ENCODE measurements at places on chromosomes 4 and X.

DNA sequence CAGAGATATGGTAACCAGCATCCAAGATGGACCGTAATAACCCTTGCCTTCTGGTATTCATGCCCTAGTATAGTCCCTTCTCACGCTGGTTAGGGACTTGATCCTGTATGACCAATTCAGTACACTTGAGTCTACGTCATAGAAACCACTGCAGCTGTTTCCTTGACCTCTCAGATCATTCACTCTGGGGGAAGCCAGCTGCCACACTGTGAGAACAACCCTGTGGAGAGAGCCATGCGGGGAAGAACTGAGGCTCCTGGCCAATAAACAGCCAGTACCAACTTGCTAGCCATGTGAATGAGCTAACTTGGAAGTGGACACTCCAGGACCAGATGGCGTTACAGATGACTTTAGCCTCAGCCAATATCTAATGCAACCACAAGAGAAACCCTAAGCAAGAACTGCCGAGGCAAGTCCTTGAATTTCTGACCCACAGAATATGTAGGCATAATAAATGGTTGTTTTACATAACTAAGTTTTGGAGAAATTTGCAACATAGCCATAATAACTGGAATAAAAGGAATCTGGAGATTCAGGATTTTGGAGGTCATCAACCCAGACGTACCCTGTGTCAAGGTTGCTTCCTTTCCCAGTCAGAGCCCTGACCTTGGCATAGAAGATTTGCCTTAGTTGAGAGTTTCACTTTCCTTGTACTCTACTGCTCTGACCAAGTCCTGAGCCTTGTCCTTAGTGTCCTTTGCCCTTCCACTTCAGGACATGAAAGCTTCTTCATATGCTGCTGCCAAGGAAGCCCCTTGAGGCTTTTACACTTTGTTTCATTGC lies 87.3 kb upstream of the ZNF81 start:
- no peak for DNase-seq

- DNase-seq: no peak
Measured at GRCh38 chr4:76571274-76571673, 136.2 kb downstream of the SHROOM3 start.

DNA sequence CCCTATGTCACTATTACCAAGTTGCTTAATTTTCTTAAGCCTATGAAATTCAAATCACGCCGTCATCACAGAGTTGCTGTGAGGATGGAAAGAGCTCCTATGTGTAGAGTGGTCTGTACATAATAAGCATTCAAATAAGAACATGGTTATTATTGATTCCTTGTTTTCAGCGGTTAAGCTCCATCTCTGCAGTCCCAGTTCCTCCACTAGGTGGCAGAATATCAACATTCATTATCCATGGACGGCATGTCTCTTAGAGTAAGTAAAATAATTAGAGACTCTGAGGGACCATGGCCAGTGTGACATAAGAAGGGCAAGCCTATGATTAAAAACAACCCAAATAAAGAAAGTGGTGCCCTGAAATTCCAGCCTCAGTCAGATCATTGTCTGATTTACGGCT lies 132.5 kb upstream of the NHS start:
- peak; percentile 1 for DNase-seq

- DNase-seq: no peak
Measured at GRCh38 chrX:111881715-111882114, 5.7 kb downstream of the TRPC5OS start.

All from stimulated activated CD4-positive, alpha-beta T cell treated with anti-CD3 and anti-CD28 coated beads, Interleukin-12 subunit alpha, Interleukin-12 subunit beta, amount 100 ng/mL, for 4 hours (primary cell).